Kasumi-1 (cell line): ENCODE measurements at places on chromosomes 6 and 20.

DNA sequence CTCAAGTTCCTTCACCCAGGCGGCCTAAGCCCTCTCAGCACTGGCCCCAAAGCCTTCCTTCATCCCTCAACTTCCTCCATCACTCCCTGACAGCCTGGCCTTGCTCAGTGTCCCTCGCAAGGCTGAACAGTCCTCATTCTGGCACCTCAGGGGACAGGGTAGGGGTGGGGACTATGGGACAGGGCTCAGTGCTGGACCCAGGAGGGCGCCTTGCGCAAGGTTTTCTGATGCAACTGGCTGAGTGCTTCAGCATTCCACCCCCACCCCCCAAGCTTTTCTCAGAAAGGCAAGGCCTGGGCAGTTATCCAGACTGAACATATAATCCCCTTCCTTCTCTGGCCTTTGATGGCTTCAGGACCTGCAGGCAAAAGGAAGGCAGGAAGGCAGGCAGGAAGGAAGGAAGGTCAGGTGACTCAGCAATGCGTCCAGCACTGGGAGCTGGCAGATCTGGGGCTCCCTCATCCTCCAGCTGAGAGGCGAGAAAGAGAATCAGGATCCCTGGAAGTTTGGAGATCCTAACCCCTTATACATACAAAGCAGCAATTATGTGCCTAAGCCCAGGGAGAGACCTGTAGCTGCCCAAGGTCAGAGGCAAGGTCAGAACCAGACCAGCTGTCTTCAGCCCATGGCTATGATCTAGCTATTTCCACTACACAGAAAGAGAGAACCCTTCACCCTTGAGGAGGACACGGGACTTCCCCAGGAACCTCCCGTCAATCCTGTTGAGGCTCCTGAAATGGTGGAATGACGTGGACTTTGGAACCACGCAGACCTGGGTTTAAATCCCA is 8.6 kb upstream of the TRIB3 start:
- peak; percentile 55 for DNase-seq

DNA sequence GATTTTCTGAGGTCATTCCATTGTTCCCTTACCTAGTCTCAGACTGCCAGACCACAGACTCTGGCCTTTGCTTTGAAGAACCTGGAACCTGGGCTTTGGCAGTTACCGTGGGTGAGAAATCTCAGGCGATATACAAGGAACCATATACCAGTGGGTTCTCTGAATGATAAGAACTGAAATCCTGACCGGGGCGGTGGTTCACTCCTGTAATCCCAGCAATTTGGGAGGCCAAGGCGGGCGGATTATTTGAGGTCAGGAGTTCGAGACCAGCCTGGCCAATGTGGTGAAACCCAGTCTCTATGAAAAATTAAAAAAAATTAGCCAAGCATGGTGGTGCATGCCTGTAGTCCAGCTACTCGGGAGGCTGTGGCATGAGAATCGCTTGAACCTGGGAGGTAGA is 14.3 kb upstream of the SGK2 start:
- no peak for DNase-seq

- no peak for DNase-seq
Measured at GRCh38 chr6:29753309-29753644, 30.0 kb downstream of the HLA-F start.

- DNase-seq: no peak
Measured at GRCh38 chr6:40714143-40714542, 127.0 kb upstream of the LRFN2 start.

DNA sequence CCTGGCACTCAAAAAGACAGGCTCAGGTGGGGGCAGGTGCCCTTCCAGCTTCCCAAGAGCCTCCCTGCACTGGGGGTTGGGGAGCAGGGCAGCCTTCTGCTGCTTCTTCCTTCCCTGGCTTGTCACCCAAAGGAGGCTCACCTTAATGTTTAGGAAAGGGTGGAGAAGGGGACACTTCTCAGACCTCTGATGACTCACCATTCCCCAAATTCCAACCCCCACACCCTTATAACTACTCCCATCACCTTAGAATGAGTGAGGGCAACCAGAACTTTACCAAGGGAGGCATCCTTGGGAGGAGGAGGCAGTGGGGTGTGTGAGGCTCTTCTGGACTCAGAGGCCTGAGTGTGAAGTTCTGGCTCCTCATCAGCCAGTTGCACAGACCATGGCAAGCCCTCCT is 15.2 kb upstream of the FOXP4 start:
- DNase-seq: no peak

DNA sequence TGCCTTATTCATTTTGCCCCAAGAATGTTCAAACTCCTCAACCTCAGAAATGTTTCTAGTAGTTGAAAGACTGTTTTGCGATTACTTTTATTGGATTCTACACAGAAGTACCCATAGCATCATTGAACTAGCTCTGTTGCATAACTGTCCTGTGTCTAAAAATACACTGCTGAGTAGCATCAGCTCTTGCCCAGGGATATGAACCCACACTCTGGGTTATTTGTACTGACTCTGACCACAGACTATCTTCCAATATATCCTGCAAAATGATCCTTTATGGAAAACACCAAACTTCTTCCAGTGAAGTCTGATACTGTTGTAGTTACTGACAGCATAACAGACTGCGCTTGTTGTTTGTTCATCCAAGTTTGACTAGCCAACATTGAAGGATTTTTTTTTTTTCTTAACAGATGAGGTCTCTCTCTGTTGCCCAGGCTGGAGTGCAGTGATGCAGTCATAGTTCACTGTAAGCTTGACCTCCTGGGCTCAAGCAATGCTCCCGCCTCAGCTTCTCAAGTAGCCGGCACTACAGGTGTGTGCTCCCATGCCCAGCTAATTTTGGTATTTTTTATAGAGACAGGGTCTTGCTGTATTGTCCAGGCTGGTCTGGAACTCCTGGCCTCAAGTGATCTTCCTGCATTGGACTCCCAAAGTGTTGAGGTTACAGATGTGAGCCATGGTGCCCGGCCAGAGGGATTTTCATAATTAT is 49.9 kb downstream of the TULP4 start:
- no peak for DNase-seq

DNA sequence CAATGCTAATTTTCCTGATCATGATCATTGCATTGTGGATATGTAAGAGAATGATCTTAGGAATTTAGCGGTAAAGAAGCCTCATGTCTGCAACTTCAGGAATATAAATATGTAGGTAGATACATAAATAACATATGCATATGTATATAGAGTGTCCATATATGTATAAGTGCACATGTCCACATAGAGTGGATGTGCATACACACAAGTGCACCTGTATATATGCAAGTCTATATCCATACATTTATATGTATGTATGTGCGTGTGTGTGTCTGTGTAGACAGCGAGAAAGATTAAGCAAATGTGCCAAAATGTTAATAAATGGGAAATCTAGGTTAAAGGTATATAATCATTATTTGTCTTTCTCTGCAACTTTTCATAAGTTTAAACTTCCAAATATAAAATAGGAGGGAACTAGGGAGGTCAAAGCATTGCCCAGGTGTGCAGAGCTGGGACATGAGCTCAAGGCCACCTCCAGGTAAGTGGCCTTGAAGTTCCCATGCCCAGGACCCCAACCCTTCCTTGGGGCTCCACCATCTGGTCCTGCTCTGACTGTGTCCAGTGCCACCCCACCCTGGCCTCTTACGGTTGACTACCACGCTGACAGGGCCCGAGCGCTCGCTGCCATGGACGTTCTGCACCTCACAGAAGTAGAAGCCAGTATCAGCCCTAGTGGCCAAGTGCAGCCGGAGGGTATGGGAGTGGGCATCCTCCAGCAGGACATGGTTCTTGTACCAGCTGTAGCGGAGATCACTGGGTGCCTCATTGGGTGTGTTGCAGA is 9.6 kb downstream of the SIGLEC1 start:
- no peak for DNase-seq

DNA sequence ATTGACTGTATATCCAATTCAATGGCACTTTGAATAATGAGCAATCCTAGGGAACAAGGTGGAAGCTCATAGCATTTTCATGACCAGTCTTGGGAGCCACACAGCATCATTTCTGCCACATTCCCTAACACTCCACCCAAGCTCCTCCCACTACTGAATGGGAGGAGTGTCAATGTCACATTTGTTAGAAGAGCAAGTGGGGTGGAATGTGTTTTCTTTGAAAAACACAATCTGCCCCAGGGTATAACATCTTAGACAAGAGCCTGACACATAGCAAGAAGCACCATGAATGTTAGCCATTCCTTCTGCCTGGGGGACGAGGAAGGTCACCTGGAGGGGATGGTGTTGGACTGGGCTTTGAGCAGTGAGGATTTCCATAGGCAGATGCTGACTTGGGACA is 258.3 kb upstream of the PMEPA1 start:
- DNase-seq: no peak

DNA sequence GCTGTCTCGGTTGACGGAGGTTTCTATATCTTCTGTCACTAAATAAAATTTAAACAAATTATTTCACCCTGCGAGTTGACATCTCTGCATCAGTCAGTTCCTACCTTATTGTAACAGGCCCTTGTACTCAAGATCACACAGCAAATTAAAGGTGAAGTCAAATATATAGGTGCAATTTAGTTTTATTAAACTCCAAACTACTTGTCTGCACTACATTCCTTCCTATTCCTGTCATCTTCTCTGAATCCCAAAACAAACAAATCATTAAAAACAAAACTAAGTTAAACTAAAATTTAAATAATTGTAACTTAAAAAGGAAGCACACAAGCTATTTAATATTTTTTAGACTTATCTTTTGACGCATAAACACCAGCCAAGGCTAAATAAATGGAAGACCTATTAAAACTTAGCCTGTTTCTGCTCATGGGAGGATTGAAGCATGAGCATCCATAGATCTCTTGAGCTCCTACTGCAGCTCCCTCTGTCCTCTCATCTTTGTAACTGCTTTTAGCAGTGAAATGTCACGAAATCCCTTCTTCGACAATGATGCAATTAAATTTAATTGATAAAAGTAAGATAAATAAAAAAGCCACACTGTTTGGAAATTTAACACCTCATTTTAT is 1152.3 kb upstream of the GJE1 start:
- no peak for DNase-seq

DNA sequence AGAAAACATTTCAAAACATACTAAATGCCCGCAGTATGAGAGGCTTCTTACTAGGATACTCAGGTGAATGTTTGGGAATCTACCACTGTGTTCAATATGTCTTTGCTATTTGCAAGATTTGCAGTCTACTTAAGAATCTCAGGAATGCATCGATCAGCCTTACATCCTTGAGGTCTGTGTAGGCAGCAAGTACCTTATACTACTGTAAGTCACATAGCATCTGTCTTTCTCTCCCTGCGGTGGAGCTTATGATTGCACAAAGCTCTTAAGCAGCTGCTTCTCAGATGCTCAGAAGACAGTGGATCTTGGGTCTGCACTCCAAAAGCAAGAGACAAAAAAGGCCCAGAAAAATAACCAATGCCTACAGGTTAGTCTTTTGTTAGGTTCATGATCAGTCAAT is 21.4 kb downstream of the PCSK2 start:
- no peak for DNase-seq

DNA sequence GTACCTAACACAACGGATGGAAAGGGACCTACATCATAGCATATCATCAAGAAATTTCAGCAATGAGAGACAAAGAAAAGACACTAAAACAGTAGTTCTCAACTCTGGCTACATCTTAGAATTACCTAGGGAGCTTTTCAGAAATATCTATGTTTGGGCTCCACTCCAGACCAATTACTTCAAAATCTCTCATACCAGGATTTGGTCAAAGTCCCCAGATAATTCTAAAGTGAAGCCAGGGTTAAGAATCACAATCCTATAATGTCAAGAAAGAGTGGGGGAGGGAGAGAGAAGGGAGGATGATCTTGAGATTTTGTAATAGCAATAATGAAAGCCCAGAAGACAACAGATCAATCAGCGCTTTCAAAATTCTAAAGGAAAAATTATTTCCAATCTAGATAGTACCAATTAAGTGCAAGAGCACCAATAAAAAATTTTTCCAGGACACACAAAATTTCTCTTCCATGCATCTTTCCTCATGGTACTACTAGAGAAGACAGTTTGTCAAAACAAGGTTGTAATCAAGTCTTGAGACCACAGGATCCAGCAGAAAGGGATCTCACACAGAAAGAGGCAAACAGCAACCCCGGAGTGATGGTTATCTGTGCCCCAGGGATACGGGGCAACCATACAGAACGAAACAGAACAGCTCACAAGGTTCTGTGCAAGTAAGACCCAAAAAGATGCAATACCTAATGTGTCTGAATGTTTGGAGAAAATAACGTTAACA is 152.9 kb upstream of the DST start:
- DNase-seq: no peak

DNA sequence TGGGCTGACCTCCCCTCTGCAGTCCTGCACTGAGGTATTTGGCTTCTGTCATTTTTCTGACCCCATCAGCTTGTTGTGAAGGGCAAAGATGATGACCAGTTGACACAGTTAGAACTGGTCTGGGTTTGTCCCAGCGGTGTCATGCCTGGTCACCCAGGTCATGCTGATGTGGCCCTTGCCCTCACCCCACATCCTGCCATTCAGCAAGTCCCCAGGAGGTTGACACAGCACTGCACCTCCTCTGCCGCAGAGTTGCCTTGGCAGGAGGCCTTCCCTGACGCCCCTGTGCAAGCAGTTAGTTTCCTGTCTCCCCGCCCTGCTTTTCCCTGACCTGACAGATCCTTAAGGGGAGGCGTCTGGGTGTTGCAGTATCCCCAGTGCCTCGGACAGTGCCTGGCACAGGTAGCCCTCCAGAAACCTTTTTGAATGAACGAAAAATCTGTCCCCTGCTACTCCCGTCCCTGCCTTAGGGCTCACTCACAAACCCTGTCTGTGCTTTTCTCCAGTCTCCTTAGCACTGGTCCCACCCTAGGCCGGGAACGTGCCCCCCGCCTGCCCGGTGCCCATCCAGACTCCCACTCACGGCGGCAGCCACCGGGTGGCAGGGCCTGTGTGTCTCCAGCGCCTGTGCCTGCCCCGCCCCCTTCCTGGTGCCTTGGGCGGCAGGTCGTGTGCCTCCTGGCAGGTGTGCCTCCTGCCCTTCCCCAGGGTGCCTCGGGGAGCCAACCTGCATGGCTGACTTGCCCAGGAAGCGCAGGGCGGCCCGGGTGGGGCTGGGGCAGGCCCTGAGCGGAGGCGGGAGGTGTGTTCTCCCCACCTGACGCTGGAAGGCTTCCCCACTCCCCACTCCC is 146.3 kb upstream of the RNF24 start:
- DNase-seq: no peak

DNA sequence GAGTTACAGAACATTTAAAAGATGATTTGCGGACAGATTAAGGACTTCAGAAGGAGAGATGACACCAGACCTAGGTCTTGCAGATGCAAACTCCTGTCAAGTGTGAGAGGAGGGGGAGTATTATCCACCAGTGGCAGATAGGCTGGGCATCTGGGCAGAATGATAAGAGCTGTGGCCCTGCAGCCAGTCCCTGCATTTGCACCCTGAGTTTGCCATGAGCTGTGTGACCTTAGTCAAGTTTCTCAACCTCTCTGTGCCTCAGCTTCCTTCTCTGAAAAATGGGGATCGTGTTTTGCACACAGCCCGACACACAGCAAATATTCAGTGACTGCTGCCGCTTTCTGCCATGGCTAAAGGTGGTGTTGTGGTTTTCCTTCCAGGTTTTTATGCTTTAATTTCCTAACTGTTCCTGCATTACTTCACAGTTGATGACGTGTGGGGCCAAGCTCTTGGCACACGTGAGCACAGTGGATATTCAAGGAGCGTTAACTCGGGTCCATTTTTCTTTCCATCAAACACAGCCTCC is 516.2 kb downstream of the CDH26 start:
- no peak for DNase-seq

GRCh38 chr20:62752671-62753501 is 43.4 kb upstream of the MRGBP start:
- DNase-seq: no peak

GRCh38 chr6:75204959-75205775 is 686 bp downstream of the COL12A1 start:
- no peak for DNase-seq
